NCI-H1417 treated with DMSO at 0.1 percent for 48 hours (cell line): ENCODE measurements at places on chromosomes 1 and 21.

DNA sequence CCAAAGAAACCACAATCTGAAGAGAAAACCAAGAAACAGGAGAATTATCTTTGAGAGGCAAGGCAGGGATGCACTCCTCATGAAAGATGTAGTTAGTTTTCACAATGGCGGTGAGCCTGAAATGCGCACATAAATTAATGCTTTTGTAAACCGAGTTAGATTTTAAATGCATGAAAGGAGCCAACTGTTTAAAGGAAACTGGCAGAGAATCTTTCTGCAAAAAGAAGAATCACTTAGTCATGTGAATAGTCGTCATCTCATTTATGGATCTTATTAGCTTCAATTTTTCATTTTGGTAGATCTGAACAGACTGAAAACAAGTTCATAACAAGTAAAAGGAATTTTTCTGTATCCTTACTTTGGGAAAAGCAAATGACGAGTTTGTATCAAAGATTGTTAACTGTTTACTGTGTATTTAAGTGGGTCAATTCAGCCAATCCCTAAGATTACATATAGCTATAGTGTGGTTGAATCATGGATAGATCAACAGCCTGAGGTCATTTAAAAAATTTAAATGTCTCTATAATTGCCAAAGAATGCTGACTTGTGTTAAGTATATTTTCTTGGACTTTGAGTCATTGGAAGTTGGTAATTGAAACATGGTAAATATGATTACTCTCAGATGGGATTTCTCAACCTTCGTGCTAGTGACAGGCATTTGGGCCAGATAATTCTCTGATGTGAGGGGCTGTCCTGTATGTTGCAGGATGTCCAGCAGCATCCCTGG, 226.6 kb upstream of the KAZN start:
- DNase-seq: no peak

DNA sequence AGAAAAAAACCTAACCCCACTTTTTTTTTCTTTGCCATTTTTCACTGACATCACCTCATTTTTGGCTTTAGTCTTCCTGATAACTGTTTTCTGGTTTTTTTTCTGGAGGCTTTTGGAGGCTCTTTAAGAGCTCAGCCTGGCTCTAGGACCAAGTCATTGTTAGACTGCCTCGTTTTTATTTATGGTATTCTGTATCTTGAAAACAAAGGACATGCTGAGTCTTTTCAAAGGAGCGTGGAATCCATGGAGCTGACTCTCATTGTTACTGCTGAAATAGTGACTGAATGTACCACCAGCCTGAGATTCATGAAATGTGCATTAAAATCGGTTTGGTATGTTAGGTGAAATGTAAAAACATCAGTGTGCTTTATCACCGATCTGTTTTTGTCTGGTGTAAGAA, 28.0 kb downstream of the RASAL2 start:
- DNase-seq: no peak

GRCh38 chr1:174969977-174970376, 29.8 kb upstream of the CACYBP start:
- DNase-seq: no peak

DNA sequence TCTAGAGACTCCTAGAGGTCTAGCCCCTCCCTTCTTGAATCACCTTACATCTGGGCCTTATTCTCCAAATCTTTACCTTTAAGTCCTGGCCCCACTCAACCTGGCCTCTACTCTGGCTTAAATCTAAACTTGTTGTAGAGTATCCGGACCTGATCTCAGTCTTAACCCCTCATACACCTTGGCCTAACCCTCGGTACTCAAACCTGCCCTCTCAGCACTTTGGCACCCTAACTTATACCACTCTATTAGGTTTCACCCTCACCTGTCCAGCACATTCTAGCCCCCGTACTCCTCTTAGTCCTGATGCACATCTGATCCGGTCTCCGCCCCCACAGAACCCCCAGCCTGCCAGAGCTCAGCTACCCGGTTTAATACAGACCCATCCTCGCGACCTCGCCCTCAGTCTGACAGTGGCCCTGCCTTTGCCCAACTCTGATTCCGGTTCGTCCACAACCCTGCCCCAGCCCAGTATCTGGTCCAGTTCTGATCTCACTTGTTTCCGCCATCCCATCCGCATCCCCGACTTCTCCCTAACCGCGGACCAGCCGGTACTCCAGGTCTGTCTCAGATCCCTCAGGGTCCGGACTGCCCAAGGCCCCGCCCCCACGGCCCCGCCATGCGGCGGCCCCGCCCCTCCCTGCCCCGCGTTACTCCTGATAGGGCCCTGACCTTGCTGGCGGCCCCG, 1.5 kb downstream of the TRIM62 start:
- no peak for DNase-seq

DNA sequence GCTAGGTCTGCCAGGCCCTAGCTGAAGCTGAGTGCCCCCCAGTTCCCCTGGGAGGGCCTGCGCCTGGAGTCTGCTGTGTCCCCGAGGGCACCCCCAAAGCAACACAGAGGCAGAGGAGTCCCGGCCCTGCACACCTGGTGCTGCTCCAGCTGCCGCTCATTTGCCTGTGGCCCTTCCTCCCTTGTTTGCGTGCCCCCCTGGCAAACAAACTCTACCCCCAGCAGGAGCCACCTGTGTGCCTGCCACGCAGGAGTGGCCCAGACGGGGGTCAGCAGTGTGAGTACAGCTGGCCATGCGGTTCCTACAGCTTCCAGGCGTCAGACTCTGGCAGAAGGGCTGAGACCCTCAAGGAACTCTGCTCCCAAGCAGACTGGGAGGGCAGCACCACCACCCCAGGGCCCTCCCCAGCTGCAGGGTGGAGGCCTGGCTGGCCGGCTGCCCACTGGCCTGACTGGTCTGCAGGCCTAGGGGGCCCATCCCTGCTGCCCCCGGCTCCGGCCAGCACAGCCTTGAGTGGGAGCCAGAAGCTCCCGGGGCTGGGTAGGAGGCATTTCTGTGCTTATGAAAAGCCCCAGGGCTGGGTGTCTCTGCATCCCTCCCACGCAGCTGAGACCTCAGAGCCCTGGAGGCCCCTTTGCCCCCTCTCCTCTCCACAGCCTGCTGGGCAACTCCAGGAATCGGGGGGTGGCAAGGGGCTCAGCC, 563 bp upstream of the TAS1R3 start:
- no peak for DNase-seq

GRCh38 chr21:41008974-41009373, 159.0 kb upstream of the BACE2 start:
- no peak for DNase-seq

DNA sequence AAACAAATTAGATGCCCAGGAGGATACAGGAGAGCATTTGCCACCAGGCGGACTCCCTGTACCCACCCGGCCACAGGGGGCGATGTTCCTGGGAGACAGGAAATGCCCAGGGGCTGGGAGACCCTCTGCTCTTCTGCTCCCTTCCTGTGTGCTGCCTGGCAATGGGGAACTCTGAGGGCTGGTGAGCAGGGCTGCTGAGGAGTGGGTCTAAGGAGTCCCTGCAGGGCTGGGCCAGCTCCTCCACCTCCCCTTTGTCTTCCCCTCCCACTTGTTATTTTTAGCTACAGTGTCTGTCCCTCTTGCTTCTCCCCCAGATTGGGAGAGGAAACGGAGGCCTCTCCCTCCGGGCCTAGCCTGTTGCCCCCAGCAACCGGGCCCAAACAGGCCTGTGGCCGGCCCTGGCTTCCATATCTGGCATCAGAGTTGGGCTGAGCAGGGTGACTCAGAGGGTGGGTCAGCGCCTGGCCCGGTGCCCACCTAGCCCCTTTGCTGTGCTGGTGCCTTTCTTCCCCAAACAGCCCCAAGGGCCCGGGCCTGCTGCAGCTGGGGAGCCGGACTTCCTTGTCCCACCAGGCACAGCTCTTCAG, 11.6 kb downstream of the LMNA start:
- DNase-seq: no peak

- no peak for DNase-seq
Measured at GRCh38 chr1:234996245-234996757, 132.3 kb downstream of the TOMM20 start.
